ENCODE measurements at places on chromosomes 6 and 20. TPM values are rescaled to one million over a fixed set of nuclear protein-coding genes. Genes with fewer than 3 reads are reported as not detected.
A peak's percentile ranks its signal among the peaks of the same experiment; 100 is the strongest.

DNA sequence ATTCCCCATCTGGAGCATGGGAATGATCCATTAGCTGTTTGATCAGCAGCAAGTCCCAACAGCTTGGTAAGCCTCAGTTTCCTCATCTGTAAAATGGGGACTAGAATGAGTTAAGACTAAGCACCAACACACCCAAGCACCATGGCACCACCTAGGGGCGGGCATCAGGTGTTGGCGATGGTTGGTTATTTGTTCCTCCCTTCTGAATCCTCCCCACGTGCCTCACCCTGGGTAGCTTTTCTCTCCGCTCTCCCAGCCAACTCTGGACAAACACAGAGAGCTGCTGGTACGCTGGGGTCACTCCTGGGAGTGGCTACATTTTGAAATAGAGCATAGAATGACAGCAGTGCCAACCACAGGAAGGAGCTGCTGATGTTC is 13.3 kb upstream of the ITPR3 start:
- peaks cover 27% of the 10 kb centered on the region for H3K4me1 ChIP-seq
- no peak for DNase-seq
- H3K27ac ChIP-seq = no peak overlapping the region
- H3K27me3 ChIP-seq = no peaks in the 10 kb centered on the region
- H3K36me3 ChIP-seq = peaks cover 2% of the 10 kb centered on the region
- H3K4me3 ChIP-seq = no peak overlapping the region

DNA sequence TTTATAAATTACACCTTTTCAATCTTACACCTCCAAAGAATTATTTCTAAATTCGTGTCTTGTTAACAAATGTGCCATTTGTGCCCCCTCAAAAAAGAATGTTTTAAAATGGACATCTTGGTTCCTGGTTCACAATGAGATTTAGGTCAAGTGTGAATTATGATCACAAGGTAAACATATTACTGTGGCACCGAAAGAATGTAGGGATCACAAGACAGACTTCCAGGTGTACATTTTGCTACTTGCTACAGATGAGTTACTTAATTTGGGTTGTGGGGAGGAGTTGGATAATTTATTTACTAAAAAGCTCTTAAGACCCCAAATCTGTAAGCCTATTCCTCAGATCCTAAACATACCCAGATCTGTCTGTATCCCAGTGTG is 25.0 kb upstream of the ADTRP start:
- no peak overlapping the region for H3K4me3 ChIP-seq
- no peak overlapping the region for H3K27ac ChIP-seq
- H3K4me1 ChIP-seq = peaks cover 8% of the 10 kb centered on the region
- no peaks in the 10 kb centered on the region for H3K27me3 ChIP-seq
- H3K36me3 ChIP-seq = no peaks in the 10 kb centered on the region

DNA sequence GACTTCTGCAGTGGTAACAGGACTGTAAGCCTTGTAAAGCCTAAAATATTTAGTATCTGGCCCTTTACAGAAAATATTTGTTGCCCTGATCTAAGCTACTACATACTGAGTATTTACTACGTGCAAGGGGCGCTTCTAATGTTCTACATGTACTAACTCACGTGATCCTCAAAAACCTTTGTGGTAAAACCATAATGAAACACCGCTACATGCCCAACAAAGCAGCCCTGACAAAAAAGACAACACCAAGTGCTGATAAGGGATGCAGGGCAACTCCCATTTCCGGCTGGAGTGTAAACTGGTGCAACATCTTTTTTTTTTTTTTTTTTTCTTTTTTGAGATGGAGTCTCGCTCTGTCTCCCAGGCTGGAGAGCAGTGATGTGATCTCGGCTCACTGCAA is 85.0 kb downstream of the SULF2 start:
- H3K4me1 ChIP-seq = peaks cover 6% of the 10 kb centered on the region
- no peak overlapping the region for H3K4me3 ChIP-seq
- no peak for DNase-seq
- H3K27ac ChIP-seq = no peak overlapping the region

DNA sequence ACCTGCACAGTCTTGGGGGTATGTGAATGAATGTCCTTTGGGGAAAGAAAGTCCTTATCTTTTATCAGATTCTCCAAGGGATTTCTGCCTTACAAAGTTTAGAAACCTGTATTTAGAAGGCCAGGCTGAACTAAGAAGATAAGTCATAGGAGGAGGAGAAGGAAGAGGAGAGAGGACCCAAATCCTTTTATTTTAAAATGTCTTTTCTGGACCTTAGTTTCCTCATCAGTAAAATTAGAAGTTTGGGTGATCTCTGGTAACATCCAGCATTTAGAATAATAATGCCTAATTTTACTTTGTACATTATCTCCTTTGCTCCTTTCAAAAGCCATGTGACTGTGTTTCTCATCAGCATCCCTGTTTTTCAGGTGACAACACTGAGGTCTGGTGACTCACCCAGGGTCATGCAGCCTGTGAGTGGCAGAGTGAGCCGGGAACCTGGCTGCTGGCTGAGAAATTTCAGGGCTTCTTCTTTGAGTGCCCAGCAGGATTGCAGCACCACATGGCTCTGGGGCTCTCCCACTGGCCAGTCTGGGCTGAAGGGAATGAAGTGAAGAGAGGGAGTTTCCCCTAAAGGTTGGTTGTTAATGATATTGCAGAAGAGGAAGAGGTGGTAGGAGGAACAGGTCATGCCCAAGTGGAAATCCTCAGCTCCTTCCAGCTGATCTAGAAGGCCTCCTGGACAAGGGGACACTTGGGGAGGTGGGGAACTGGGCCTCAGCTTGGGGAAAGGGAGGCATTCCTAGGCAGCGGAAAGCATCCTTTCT is 34.0 kb downstream of the VEGFA start:
- H3K4me1 ChIP-seq = peaks cover 19% of the 10 kb centered on the region
- no peak overlapping the region for H3K27ac ChIP-seq
- H3K4me3 ChIP-seq = no peak overlapping the region
- no peaks in the 10 kb centered on the region for H3K27me3 ChIP-seq

DNA sequence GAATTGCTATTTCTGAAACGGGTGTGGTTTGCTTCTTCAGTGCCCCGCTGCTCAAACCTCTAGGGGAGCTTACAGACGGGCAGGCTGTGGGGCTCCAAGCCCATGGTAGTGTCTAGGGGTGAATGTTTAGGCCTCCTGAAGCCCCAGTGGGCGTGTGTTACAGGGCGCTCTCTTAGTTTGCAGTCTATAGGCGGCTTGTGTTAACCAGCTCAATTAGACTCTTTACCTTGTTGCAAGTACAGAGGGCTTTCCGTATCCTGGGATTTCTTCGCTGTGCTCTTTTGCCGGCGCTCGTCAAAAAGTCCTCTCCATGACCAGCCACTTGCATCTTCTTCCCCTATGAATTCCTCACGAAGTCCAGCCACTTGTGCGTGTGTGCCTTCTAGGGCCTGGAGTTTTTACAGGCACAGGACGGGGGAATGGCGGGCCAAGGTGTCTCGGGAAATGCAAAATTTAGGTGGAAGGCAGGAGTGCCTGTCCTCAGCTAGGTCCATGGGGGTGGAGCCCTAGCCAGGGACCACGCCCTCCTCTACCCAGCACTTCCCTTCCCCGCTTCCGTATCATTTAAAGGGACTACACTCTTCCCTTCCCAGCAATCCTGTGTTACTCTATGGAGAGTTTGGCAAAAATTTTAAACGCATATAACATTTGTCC is 94.5 kb downstream of the HTR1B start:
- peak overlapping the region; percentile 61 for H3K27ac ChIP-seq
- peaks cover 3% of the 10 kb centered on the region for H3K27me3 ChIP-seq
- peaks cover 3% of the 10 kb centered on the region for H3K4me1 ChIP-seq
- no peak for DNase-seq
- no peaks in the 10 kb centered on the region for H3K36me3 ChIP-seq

DNA sequence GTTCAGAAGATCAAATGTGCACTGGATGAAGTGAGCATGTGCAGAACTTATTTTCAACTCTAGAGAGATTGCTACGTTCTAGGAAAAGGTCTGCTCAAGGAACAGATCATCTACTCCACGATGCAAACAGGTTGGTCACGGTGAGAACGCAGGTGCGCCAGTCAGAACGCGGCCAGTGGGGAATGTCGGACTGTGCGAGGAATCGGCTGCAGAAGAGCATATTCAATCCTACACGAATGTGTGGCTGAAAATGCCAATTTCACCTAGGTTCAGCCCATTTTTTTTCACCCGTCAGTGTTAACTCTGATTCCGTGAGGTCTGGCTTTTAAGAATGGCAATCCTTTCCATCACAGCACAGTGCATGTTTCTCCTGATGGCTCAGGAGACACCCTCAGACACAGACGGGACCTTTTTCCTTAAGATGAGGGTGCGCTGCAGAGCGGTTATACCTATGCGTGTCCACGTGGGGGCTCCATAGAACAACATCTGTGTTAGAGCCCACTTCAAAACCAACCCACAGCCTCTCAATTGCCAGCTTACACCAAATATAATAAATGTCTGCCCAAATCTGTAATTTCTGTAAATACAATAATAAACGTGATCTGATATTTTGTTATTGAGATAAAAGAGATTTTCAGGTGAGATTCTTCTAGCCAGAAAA is 250.4 kb downstream of the FOXA2 start:
- DNase-seq = no peak
- H3K4me1 ChIP-seq = no peaks in the 10 kb centered on the region
- H3K27ac ChIP-seq = no peak overlapping the region
- H3K36me3 ChIP-seq = no peaks in the 10 kb centered on the region
- H3K27me3 ChIP-seq = peaks cover 11% of the 10 kb centered on the region
- H3K4me3 ChIP-seq = no peak overlapping the region

GRCh38 chr6:123788319-123788718 is 15.3 kb upstream of the NKAIN2 start:
- H3K27ac ChIP-seq = no peak overlapping the region
- no peak for DNase-seq
- H3K36me3 ChIP-seq = no peaks in the 10 kb centered on the region
- H3K27me3 ChIP-seq = no peaks in the 10 kb centered on the region
- peaks cover 2% of the 10 kb centered on the region for H3K4me1 ChIP-seq

- no peak for DNase-seq
- H3K27me3 ChIP-seq = no peaks in the 10 kb centered on the region
- no peaks in the 10 kb centered on the region for H3K36me3 ChIP-seq
- no peak overlapping the region for H3K27ac ChIP-seq
Measured at GRCh38 chr6:135226537-135226936, 45.4 kb downstream of the MYB start.

The MYL9 gene
- total RNA-seq = 197 TPM

The NKX2-2 gene
- total RNA-seq = not detected

- H3K4me3 ChIP-seq = no peak overlapping the region
- no peaks in the 10 kb centered on the region for H3K27me3 ChIP-seq
- H3K36me3 ChIP-seq = peaks cover 7% of the 10 kb centered on the region
- peaks cover 41% of the 10 kb centered on the region for H3K4me1 ChIP-seq
- DNase-seq = no peak
- peak overlapping the region; percentile 52 for H3K27ac ChIP-seq
Measured at GRCh38 chr6:111803371-111803770, 69.9 kb downstream of the FYN start.

DNA sequence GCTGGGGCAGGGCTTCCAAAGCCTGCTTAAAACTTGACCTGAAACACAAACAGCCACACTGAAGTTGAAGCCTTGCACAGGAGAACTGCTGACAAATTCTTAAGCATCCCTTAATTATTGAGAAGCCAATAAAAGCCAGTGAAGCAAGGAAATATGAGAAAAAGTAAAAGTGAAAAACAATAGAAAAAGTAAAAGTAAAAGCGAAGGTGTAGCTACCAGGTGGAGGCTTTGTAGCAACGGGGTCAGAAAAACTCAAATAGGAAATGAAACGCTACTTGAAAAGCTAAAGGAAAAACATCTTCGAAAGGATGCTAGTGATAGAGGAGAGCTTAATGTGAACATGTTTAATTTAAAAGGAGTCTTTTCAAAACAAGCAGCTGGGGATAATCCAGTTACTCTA is 97.4 kb downstream of the IRF4 start:
- peaks cover 68% of the 10 kb centered on the region for H3K36me3 ChIP-seq
- no peaks in the 10 kb centered on the region for H3K4me1 ChIP-seq
- no peaks in the 10 kb centered on the region for H3K27me3 ChIP-seq
- H3K27ac ChIP-seq = no peak overlapping the region

DNA sequence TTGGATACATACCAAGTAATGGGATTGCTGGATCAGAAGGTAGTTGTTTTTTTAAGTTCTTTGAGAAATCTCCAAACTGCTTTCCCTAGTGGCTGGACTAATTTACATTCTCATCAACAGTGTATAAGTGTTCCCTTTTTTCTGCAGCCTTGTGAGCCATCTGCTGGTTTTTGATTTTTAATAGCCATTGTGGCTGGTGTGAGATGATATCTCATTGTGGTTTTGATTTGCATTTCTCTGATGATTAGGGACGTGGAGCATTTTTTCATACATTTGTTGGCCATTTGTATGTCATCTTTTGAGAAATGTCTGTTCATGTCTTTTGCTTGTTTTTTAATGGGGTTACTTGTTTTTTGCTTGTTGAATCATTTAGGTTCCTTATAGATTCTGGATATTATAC is 34.8 kb downstream of the TOP1 start:
- peaks cover 39% of the 10 kb centered on the region for H3K36me3 ChIP-seq
- no peak overlapping the region for H3K4me3 ChIP-seq
- H3K4me1 ChIP-seq = peaks cover 18% of the 10 kb centered on the region

GRCh38 chr6:155481215-155481614 is 25.6 kb upstream of the NOX3 start:
- H3K36me3 ChIP-seq = no peaks in the 10 kb centered on the region
- H3K27me3 ChIP-seq = no peaks in the 10 kb centered on the region
- H3K4me1 ChIP-seq = peaks cover 13% of the 10 kb centered on the region

The MRPS26 gene
- total RNA-seq = 40.1 TPM

The GCNT2 gene
- total RNA-seq = 0.19 TPM

The TRDN gene
- not detected for total RNA-seq

The PET117 gene
- 13.0 TPM for total RNA-seq

The VSX1 gene
- not detected for total RNA-seq

The ADGRF5 gene
- total RNA-seq = not detected

- no peaks in the 10 kb centered on the region for H3K27me3 ChIP-seq
- peaks cover 51% of the 10 kb centered on the region for H3K36me3 ChIP-seq
- no peaks in the 10 kb centered on the region for H3K4me1 ChIP-seq
- DNase-seq = no peak
- H3K4me3 ChIP-seq = no peak overlapping the region
- no peak overlapping the region for H3K27ac ChIP-seq
Measured at GRCh38 chr6:149405823-149406765, 6.0 kb downstream of the SUMO4 start.

- peaks cover 36% of the 10 kb centered on the region for H3K4me1 ChIP-seq
- H3K4me3 ChIP-seq = peak overlapping the region; percentile 90
- no peak for DNase-seq
- H3K27me3 ChIP-seq = peaks cover 4% of the 10 kb centered on the region
Measured at GRCh38 chr20:34112600-34113101, 608 bp upstream of the EIF2S2 start.

The GSTA3 gene
- not detected for total RNA-seq

The PROKR2 gene
- total RNA-seq = not detected

- no peak for DNase-seq
- H3K4me3 ChIP-seq = no peak overlapping the region
- H3K36me3 ChIP-seq = peaks cover 26% of the 10 kb centered on the region
- peaks cover 6% of the 10 kb centered on the region for H3K4me1 ChIP-seq
Measured at GRCh38 chr20:45073221-45073620, 27.7 kb downstream of the KCNS1 start.

- peaks cover 2% of the 10 kb centered on the region for H3K4me1 ChIP-seq
- H3K27ac ChIP-seq = no peak overlapping the region
- no peak overlapping the region for H3K4me3 ChIP-seq
- no peaks in the 10 kb centered on the region for H3K36me3 ChIP-seq
- no peaks in the 10 kb centered on the region for H3K27me3 ChIP-seq
Measured at GRCh38 chr6:106872049-106872448, 102.5 kb downstream of the CD24 start.
